Activated naive CD4-positive, alpha-beta T cell treated with anti-CD3 and anti-CD28 coated beads, Interleukin-2, amount 50 U/mL, for 72 hours (primary cell): ENCODE measurements at places on chromosomes 6 and 20.

GRCh38 chr20:52777171-52777570, 195.0 kb upstream of the TSHZ2 start:
- DNase-seq = no peak

DNA sequence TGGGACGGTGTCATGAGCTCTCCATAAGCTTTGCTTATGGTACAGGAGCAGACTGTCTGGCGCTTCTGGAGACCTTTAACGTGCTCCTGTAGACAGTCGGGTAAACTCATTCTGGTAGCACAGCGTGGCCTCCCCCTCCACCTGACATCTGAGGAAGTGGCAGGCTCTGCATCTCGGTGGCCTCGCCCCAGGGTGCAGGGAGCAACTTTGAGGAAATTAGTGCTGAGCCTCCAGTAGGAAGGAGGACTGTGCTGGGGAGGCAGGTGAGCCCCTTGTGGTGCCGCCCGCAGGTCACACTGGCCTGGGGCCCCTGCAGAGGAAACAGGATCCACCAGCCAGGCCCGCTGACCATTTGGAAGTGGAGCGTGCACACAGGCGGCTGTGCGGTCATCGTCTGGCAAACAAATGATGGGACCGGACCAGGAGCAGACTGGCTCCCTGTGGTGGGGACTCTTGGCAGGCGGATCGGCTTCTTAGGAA, 57.9 kb downstream of the SYNJ2 start:
- DNase-seq = peak; percentile 31

- no peak for DNase-seq
These were observed 114.7 kb downstream of the ANKRD60 start for GRCh38 chr20:58113716-58114115.

DNA sequence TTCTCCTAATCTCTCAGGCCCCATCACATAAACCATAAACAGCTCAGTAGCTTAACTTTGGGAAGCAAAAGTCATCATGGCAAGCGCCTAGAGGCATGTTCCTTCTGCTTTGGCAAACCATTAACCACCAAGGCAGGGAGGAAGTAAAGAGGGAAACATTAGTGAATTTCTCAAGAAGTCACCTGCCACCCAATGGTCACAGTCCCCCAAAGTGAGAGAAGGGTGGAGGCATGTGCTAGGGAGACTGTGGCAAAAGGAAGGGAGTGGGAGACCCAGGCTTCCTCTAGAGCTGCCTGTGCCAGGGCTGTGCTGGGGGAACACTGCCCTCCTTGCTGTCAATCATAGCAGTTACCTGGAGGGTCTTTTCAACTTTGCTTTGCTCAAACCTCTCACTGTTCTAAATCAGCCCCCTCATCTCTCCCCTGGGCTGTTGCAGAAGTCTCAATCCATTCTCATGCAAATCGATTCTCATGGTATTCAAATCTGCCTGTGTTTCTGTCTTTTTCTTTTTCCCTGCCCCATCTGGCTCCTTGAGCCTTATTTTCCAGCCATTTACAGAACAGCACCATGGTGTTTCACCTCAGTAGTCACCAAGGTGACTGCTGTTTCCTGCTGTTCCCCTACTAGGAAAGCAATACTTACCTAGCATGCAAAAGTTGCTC, 1.8 kb upstream of the RNF24 start:
- DNase-seq = no peak

- no peak for DNase-seq
These were observed 11.3 kb downstream of the MOXD1 start for GRCh38 chr6:132390017-132390416.

DNA sequence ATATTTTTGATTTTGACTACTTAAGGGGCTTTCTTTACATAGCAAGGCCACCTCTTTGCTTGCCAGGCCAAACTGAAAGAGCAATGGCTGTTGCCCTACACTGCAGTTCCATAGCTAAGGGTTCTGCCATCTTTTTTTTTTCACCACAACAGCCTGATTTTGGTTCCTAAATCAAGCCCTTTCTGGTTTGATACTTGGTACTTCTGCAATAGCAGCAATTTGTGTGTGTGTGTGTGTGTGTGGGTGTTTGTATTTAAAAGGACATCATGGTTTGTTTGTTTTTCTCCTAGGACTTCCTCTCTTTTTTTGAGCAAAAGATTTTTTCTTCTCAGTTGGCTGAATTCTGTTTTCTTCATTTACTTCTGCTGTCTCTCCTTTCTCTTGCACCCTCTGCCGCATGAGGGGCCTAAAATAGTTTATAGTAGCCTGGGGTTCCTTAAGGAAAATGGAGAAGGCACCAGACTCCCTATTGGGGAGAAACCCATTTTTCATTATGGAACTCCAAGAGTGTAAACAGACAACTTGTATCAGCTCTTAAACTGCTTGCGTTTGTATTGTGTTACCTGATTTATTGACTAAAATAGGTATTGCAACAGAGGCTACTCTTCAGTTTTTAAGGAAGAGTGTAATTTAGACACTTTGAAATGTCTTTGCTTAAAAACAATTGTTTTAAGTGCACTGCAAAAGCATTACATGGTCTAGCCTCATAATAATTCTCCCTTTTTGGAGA, 12.2 kb upstream of the GCLC start:
- no peak for DNase-seq

DNA sequence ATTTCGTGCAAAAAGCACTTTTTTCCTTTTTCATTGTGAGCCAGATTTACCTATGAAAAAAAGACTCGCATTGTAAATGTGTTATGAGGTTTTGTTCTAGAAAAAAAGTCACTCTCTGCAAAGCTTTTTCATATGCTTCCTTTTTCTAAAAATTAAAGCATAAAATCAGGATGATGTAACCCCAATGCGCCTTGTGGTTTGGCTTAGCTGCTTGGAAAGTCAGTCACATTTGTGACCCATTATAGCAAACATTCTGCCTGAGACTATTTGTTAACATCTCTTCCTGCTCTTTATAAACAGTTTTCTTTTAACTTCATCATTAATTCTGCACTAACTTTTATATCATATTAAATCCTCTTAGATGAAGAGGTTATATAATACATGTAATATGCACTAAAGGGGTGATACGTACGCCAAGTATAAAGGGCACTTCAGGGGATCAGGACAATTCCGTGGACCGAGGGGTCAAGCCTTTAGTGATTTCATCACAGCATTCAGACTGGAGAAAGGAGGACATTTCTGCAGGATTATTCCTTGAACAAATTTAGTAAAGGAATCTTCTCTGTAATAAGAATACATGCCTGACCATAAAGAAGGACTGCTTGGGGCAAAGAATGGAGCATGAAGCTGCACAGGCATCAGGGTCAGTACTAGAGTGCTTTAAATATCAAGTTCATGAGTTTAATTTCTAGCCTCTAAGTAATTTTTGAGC, 48.1 kb upstream of the SMLR1 start:
- no peak for DNase-seq

- DNase-seq = no peak
These were observed 264.0 kb downstream of the LAMA2 start for GRCh38 chr6:129146902-129147301.

DNA sequence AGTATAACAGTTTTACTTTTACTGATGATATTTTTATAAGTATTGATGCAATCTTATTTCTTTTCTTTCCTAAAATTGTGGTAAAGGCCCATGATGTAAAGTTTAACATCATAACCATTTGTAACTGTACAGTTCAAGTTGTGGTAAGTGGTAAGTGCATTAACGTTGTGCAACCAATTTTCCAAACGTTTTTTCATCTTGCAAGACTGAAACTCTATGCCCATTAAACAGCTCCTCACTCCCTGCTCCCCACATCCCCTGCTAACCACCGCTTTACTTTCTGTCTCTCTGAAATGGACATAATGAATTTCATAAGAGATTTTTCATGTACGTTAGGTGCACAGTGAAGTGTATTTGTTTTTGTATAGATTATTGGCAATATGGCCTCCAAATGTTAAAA, 106.0 kb downstream of the PACRG start:
- DNase-seq = no peak

DNA sequence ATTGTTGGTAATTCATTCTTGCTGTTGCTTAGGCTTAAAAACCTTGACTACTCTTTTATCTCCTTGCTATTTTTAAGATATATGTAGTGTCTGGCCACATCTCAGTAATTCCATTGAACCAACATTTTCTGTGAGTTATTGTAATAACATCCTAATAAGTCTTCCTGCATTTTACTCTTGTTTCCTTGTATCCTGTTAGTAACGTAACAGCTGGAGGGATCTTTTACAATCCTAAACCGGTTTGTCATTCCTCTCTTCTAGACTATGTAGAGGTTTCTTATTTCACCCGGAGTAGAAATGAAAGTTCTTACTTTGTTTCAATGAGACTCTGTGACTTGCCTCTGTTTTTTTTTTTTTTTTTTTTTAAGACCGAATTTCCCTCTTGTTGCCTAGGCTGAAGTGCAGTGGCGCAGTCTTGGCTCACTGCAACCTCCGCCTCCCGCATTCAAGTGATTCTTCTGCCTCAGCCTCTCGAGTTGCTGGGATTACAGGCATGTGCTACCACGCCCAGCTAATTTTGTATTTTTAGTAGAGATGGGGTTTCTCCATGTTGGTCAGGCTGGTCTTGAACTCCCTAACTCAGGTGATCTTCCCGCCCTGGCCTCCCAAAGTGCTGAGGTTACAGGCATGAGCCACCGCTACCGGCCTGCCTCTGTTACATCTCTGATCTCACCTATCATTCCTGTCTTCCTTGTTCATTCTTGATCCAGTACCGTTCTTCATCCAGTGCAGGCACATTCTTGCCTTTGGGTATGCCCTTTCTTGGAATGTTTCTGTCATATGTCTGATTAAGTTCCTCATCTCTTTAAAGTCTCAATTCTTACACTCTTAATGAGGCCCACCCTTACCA, 44.7 kb downstream of the NCOA3 start:
- no peak for DNase-seq

- DNase-seq = no peak
These were observed 242.6 kb downstream of the ARID1B start for GRCh38 chr6:157019733-157020132.

DNA sequence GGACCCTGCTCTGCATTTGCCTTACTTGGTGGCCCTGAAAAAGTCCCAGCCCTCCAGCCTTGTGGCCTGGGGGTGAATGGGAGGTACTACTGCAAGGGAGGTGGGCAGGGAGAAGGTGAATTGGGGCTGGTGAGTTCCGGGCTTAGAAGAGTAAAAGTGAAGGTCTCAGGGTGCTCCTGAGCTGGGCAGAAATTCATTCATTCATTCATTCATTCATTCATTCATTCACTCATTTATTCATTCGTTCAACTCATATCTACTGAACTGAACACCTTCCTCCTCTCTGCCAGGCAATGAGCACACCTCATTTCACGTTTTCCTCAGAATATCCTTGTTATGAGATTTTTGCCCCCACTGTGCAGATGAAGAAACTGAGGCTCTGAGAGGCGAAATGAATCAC, 6.7 kb upstream of the DLGAP4 start:
- no peak for DNase-seq

- no peak for DNase-seq
These were observed 90.4 kb upstream of the TMEM30A start for GRCh38 chr6:75374961-75375400.

GRCh38 chr6:110520209-110520965, 44.0 kb upstream of the SLC22A16 start:
- no peak for DNase-seq

- DNase-seq = no peak
These were observed 431.4 kb upstream of the RUNX2 start for GRCh38 chr6:44896701-44897100.

DNA sequence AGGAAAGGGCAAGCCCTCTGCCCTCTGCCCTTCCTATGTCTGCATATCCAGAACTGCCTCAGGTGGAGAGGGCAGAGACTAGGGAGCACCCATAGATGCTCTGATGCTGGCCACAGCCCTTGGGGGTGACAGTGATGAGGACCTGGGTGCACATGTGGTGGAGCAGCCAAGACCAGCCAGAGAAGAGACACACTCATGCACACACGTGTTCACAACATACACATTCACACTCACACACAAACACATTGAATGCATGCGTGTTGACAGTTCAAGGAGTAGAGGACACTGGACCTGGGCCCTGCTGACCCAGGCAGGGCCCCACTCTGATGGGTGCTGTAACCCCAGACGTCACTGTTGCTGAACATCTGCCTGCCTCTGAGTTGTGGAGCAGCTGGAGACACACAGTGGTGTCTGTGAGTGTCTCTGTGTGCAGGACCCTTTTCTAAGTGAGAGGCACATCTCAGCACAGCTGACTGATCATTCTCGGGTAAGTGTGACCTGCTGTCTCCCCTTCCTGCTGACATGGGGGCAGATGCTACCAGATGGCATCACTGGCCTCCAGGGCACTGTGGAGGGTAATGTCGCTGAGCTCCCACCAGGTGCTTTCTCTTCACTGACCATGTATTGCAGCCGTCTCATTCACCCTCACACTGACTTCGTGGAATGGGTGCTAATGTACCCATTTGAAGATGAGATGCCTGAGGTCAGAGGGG, 30.1 kb upstream of the MAS1L start:
- no peak for DNase-seq

DNA sequence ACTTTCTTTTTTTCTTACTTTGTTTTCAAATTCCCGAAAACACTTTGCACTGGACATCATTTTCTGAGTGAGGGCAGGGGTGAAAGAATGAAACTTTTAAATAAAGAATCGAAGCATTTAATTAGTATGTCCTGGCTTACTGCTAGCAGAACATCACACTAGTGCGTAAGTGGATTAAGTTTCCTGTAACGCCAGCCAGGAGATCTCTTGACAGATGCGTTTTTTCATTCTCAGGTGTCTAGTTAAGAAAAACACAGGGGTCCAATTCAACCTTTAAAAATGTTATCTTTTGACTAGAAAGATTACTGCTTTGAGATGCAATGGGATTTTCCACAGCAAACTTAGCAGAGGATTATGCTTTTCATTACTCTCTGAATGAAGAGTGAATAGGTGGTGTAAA, 858.8 kb upstream of the EPHA7 start:
- no peak for DNase-seq

GRCh38 chr6:165447141-165447540, 137.7 kb upstream of the C6orf118 start:
- no peak for DNase-seq

DNA sequence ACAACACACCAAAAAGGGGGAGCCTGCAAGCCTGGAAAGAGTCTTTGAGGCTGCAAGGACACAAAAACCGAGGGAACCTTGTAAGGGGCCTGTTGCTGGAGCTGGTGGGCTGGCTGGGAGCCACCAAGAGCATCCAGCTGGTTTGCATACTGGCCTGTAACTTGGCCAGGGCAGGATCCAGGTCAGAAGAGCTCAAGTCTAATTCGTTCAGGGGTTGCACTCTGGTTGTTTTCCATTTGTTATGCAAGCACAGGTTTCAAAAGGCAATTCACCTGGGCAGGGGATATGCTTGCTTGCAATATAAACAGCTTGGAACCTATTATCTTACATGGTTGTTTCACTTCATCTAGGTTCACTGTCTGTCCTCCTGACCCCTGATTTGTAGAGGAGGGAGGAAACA, 98.3 kb upstream of the GCM1 start:
- DNase-seq = no peak
